ENCODE measurements at places on chromosomes 12 and 14.
A peak's percentile ranks its signal among the peaks of the same experiment; 100 is the strongest.

DNA sequence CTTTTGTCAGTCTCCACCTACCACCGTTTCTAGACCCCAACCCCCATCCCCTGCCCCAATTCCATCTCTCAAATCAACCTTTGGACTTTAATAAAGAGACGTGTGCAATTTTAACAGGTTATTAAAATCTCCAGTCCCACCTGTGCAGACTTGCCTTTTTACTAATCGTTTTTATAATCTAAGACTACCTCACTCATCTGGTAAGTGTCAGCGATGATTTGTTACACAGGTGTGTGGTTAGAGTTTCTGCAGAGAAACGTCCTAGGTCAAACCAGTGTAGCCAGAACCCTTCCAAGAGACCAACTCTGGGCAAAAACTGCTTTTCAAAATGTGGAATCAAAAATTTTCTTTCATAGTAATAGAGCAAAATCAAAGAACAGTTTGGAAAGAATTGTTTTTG lies 60.4 kb upstream of the PELI2 start:
- DNase-seq, result no peak

DNA sequence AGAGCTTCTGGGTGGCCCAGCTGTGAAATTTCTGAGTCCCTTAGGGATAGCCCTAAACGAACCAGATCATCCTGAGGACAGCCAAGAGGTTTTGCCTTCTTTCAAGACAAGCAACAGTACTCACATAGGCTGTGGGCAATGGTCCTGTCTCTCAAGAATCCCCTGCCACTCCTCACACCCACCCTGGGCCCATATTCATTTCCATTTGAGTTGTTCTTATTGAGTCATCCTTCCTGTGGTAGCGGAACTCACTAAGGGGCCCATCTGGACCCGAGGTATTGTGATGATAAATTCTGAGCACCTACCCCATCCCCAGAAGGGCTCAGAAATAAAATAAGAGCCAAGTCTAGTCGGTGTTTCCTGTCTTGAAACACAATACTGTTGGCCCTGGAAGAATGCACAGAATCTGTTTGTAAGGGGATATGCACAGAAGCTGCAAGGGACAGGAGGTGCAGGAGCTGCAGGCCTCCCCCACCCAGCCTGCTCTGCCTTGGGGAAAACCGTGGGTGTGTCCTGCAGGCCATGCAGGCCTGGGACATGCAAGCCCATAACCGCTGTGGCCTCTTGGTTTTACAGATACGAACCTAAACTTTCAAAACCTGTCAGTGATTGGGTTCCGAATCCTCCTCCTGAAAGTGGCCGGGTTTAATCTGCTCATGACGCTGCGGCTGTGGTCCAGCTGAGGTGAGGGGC lies 38.9 kb downstream of the DAD1 start:
- DNase-seq, result peak; percentile 62

DNA sequence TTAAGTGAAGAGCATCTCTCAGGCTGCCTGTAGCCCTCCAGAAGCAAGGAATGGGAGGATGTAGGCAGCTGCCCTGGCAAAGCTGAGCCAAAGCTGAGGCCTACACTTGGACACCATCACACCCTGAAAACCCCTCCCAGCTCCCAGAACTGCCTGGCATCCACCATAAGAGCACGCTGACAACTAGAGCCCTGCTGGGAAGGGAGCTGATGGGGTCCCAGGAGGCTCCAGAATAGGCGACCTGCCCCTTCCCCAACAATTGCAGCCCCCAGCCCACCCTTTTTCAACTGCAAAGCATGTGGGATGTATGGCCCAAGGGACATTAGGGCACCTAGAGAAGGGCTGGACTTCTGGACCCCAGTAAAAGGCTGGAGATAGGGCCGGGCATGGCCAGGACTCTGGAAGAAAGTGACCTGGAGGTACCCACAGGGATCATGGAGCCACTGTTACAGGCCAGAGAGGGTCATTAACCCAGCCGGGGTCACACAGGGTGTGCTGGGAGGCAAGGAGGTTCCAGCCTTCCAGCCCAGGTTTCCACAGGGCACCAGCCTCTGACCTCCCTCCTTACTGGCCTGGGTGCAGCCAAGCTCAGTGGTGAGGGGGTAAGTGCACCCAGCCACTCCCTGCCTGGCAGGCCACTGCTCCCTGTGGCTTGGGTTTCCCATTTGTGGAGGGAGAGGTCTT lies 27.8 kb downstream of the FAM222A start:
- no peak for DNase-seq

- DNase-seq, result no peak
These were observed 9.7 kb downstream of the TUBA1C start for GRCh38 chr12:49274396-49275069.

DNA sequence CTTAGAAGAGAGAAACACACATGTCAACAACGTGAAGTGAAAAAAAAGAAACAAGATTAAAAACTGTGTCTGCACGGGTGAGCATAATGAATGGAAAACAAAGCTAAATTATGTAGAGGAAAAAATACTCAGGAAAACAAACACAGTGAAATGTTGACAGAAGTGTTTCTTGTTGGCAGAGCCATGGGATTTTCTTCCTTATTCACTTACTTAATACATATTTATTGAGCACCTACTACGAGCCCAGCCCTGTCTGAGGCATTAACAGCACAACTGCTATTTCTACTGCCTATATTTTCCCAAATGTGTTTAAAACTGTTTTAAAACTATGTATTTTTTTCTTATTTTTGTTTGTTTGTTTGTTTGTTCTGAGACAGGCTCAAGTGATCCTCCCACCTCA lies 69.9 kb downstream of the DIO3 start:
- no peak for DNase-seq

DNA sequence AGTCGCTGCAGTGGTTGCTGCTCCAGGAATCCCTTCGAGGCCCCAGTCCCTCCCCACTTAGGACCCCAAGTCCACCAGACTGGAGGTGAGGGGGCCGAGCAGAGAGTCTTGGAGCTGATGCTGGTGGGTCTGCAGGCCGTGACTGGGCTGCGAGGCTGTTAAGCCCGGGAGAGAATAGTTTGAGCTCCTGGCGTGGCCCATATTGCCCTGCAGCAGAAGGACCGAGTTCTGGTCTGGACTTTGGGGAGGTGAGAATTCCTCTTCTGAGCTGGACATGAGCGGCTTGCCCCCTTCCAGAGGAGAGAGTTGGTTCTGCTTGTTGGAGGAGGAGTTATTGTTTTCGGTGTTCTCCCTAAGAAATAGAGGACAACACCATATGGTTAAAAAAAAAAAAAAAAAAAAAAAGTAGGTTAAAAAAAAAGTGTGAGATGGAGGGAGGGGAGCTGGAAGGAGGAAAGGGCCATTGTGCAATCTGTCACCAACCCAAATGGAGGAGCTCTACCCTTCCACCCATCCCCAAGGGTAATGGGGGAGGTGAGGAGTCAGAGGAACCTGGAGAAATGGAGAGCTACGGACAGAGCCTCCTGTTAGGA lies 3.0 kb downstream of the SIX1 start:
- no peak for DNase-seq

DNA sequence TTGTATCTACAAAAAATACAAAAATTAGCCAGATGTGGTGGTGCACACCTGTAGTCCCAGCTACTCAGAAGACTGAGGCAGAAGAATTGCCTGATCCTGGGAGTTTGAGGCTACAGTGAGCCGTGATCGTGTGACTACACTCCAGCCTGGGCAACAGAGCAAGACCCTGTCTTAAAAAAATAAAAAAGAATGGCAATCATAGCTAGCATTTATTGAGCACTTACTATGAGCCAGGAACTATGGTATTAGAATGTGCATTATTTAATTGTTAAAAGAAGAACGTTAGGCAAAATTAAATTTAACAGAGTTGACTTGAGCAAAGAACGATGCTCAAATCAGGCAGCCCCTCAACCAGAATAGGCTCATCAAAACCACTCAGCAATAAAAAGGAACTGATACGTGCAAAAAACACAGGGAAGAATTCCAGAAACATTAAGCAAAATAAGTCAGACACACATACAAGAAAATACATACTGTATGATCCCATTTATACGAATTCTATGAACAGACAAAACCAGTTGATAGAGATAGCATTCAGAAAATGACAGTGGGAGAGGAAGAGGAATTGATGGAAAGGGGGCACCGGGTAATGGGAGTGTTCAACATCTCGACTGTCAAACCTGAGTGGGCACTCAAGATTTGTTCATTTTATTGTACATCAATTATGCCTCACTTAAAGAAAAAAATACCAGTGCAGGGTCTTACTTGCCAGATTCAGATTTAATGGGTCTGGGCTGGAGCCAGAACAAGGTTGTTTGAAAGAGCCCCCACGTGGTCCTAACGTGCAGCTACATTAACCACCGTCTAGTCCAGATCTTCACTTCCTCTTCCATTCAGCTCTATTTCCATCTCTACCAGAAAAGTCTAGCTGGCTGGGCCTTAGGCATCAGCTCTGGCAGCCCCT lies 8.0 kb downstream of the SCNN1A start:
- DNase-seq, result peak; percentile 67

DNA sequence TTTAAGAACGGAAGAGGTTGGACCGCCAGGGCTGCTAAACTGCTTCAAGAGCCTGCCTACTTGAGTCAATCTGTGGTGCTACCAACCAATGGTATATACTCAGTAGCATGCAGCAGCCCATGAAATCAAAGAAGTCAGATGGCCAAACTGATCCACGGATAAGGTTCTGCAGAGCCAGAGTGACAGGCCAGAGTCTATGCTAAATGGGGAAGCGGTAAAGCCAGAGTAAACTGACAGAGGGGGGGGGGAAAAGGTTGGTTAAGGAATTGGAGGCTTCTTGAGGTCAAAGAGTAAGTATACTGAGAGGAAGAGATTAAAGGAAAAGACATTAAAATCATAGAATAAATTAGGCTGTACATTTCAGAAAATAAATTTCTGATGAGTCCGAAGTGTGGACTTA lies 15.4 kb upstream of the SLC6A13 start:
- no peak for DNase-seq

GRCh38 chr12:5071496-5071895 lies 27.8 kb downstream of the KCNA5 start:
- DNase-seq, result no peak

- no peak for DNase-seq
These were observed 55.3 kb downstream of the FIGNL2 start for GRCh38 chr12:51793201-51793600.

GRCh38 chr14:103867020-103867419 lies 19.6 kb upstream of the PPP1R13B start:
- DNase-seq, result no peak

GRCh38 chr12:42568952-42569915 lies 20.3 kb downstream of the PRICKLE1 start:
- peak; percentile 78 for DNase-seq

GRCh38 chr12:122206976-122207375 lies 3.5 kb downstream of the B3GNT4 start:
- no peak for DNase-seq

Data from fibroblast of pulmonary artery (primary cell).